Stimulated activated CD8-positive, alpha-beta memory T cell treated with anti-CD3 and anti-CD28 coated beads, Interleukin-7, amount 100 ng/mL, for 4 hours (primary cell): ENCODE measurements at places on chromosomes 6 and 20.

DNA sequence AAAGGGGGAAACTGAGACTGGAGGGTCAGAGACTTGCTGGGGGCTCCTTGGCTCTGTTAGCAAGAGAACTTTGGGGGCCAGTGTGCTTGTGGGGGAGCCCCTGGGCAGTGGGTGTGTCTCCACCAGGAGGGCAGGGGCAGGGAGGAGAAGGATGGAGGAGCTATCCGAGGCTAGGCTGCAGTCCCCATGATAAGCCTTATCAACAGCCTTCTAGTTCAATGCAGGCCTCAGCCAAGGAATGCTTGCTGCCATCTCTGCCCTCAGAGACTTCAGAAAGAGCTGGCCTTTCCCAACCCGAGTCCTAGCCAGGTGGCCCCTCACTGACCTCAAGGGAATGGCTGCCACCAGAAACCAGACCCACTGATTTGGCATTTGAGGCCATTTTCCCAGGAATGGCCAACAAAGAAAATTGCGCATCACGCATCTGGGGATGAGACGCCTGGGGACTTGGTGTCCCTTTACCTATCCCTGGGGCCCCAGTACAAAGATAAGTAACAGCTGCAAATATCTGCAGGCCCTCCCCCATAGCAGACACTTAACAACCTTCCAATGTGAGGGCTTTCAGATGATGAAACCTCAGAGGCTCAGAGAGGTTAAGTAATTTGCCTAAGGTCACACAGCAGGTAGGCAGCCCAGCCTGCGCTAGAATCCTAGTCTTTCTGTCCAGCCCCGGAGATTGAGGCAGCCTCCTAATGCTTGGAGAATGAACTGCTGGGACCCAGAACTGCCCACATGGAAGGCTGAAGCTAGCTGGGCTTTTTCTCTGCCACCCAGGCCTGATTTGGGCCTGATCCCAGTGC is 4.9 kb downstream of the TGM2 start:
- DNase-seq, result no peak

DNA sequence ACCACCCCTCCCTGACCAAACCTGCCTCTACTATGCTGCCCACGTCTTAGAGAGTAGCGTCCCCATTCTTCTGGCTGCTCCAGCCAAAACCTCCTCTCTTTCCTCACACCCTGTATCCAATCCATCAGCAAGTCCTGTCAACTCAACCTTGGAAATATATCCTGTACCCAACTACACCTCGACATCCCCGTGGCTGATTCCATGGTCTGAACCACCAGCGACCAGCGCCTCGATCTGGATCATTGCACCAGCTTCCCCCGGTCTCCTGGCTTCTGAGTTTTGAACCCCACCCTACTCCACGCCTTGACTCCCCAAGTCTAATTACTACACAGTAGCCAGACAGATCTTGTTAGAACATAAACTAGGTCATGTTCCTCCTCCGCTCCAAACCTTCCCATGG is 9.8 kb downstream of the NRSN2 start:
- DNase-seq, result no peak

DNA sequence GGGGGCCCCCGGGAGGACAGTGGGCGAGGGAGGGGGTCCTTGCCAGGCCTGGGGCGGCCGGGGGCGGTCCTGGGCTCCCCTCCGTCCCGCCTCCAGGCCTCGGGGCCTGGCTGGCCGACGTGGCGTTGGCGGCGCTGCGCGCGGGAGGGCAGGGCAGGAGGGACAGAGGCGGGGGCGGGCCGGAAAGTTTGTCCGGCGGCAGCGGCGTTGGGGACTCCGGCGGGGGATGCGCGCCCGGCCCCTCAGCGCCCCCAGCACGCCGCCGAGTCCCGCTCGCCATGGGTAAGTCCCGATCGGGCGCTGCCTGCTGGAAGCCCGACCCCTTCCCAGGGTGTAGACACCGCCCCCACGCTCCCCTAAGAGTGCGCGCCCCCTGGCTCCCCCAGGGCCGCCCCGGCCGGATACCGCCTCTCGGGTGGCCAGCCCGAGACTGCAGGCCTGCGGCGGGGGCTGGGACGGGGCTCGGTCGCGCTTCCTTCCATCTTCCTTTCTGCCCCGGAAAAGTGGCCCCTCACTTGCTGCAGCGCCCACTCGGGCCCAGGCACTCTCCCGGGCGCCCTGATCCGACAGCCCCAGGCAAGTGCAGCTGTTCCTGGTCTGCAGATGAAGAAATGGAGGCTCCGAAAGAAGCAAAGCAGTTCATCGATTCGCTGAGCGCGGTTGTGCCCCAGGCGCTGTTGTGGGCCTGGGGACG is at the start of gene SLC2A10:
TSS of gene SLC2A10 (plus strand) at position 191 of the 694 bp plus-strand sequence. CDS start at position 279, 88 bp downstream.
- no peak for DNase-seq

GRCh38 chr6:8065519-8065911 is 1.3 kb upstream of the BLOC1S5 start:
- DNase-seq, result no peak

DNA sequence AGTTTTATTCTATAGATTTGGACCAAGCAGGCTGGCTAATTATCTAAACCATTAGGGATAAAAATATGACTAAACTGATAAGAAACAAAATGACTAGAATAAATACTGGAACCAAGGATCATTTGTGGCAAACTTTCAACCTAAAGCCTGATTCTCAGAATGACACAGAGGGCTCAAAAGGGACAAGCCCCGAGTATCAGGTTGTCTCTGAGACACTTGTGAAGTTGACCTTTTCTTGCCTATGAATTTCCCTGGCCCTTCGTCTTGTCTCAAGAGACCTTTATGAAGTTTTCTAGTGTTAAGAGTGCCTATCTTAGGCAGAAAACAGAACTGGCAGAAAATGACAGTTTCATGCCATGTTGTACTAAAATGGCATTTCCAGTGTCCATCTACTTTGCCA is 68.3 kb downstream of the IMPG1 start:
- DNase-seq, result no peak

GRCh38 chr6:78523622-78524021 is 343.7 kb upstream of the IRAK1BP1 start:
- no peak for DNase-seq
